T-helper 17 cell (primary cell): ENCODE measurements at places on chromosomes 5 and 9.

DNA sequence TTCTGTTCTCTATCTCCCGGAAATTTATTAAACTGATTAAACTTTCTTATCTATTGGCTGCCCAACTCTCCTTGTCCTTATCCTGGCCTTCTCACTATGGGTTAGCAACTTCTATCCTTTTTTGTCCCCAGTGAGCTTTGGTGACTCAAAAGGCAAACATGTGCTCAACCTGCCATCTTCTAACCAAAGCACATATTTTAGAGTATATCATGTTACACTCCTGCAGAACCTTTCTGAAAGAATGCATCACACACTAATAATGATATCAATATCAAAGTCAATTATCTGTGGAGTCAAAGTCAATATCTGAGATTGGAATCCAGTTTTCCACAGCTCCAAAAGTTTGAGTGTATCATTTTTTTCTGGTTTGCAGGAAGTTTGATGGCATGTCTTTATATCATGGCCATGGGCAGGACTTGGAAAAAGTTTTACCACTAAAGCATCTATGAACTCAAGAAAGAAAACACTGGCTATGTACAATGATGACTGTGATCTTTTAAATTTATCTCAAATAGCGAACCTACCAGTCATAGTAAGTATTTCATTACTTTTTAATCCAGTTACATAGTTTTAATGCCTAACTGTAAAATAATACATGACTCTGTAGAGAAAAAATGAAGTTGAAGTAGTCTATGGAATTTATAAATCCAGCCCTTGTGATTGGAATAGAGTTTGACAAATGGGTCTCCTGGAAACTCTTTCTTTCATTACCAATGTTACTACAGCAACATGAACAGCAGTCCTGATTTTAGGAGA is 166.8 kb downstream of the DROSHA start:
- DNase-seq, result no peak

DNA sequence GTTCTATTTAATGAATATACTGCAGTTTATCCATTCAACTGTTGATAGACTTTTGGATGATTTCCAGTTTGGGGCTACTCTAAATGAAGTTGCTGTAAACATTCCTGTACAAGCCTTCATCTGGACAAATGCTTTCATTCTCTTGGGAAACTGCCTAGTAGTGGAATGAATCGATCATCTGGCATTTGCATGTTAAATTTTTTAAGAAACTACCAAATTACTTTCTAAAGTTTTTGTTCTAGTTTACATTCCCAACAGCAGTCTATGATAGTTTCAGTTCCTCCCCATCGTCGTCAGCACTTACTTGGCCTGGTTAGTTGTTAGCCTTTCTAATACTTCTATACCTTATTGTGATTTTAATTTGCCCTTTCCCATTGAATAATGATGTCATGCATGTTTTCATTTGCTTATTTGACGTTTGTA is 306.3 kb downstream of the FER start:
- no peak for DNase-seq

DNA sequence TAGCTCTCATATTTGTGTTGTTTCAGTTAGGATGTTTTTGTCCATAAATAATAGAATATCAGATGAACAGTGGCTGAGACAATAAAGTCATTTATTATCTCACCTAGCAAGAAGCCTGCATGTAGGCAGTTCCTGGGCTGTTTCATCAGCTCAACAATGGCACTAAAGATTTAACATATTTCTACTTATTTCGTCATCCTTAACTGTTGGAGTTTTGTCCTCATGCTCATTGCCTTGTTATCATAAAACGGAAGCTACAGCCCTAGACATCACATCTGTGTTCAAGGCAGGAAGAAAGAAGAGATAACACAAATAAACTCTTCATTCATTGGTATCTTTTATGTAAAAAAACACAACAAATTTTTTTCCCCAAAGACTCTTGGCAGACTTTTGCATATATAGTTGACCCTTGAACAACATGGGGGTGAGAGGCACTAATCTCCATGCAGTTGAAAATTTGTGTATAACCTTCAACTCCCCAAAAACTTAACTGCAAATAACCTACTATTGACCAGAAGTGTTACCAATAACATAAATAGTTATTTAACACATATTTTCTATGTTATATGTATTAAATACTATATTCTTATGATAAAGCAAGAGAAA is 277.2 kb upstream of the ADRA1B start:
- DNase-seq, result no peak

DNA sequence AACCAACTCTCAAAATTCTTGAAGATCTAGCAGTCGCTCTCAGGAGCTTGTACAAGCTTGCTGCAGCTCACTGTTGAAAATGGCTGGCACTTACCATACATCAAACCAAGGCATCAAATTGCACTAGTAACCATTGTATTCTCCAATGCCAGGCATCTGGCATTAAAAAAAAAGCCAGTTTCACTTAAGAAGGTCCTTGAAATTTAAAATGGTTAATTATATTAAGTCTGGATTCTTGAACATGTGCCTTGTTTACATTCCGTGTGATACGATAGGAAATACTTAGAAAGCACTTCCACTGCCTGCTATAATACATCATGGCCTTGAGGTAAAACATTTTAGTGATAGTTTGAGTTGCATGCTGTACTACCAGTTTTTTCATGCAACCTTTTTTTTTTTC is 300.7 kb downstream of the KDM4C start:
- no peak for DNase-seq

DNA sequence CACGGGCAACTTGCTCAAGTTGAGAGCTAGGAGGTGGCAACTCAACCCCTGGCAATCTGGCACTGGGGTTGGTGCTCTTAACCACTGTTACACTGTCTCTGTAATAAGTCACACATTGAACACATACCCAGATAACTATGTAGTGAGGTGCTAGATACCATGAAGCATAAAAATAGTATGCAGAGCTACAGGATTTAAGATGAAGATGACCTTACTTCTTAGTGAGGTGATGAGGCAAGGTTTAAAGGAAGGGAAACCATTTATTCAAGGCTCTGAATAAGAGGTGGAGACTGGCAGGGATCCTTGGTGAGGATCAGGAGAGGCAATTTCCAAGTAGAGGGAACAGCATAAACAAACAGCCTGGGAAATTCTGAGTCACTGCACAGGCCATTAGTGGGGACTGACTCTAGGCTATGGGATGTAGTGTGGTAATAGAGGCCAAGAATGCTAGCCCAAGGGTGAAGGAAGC is 67.6 kb upstream of the NR3C1 start:
- DNase-seq, result no peak
